ENCODE measurements at places on chromosomes 3 and 15.

- DNase-seq = no peak
These were observed 105.4 kb downstream of the ZIC1 start for GRCh38 chr3:147514366-147515160.

DNA sequence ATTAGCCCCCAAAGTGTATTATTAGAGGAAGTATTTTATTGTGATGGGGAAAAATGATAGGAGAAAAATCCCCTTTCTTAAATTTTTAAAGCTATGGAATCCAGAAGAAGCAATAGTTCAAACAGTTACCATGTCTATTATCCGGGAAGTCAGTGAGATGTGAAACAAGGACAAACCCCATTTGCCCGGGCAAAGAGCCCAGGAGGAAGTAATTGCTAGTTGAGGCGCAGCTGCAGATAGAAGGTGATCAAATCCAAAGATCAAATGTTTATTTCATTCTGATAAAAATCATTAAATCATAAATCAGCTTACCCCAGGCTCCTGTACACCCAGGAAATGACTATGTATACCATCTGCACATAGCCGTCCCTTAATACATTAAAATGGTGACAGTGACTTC, 204.0 kb upstream of the CRBN start:
- DNase-seq = no peak

DNA sequence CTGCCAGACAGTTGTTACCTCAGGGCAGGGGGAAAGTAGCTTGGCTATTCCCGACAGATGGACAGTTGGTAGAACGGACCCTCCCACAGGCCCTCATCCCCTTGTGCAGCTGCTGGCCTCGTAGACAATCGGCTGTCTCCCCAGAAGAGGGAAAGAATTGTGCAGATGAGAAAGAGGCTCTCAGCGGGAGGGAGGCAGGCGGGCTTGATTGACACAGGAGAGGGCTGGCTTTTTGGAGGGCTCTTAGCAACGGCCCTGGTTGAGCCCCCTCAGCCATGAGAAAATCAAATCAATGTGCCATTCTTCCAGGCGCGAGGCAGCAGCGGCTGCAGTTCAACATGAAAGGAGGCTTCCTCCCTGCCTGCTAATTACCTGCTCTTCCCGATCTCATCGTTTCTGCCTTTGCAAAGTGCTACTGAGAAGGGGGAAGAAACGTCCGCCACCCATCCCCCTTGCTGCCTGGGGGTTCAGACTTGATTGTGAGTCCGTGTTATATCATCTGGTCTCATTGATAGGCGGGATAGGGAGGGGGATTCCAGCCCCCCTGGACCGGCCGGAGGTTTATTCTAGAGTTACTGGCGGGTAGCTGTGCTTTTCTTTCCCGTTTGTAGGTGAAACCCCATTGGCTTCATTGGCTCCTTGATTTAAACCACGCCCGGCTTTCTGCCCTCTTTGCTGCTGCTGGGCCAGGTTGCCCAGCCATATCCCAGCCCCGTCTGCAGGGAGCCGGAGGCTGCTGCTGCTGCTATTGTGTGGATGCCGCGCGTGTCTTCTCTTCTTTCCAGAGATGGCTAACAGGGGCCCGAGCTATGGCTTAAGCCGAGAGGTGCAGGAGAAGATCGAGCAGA, at the start of gene TAGLN3:
Gene TAGLN3 (plus strand): TSS at position 287 of the 848 bp plus-strand sequence. CDS start 501 bp downstream, at position 788.
- DNase-seq = peak; percentile 29

DNA sequence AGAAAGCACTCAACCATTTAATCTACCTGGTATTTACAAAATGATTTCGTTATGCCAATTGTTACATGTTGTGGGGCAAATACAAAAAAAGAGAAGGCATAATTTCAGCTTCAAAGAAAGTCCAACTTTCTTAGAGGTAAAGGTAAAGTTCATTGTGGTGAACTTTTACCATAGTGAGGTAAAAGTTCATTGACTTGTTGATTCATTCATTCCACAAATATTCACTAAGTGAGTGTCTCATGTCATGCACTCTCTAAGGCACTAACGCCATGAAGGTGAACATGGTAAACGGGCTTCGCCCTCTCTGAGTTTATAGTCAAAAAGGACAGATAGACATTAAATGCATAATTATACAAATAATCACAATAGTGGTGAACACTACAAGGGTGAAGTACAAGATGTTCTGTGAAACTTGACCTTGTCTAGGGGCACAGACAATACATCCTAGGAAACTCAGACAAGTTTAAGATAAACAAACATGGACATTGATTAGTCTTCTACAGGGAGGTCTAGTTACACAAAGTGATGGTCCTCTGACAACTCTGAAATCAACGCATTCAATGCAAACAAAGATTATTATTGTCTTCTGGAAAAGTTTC, 378.6 kb downstream of the MAGI1 start:
- DNase-seq = no peak

DNA sequence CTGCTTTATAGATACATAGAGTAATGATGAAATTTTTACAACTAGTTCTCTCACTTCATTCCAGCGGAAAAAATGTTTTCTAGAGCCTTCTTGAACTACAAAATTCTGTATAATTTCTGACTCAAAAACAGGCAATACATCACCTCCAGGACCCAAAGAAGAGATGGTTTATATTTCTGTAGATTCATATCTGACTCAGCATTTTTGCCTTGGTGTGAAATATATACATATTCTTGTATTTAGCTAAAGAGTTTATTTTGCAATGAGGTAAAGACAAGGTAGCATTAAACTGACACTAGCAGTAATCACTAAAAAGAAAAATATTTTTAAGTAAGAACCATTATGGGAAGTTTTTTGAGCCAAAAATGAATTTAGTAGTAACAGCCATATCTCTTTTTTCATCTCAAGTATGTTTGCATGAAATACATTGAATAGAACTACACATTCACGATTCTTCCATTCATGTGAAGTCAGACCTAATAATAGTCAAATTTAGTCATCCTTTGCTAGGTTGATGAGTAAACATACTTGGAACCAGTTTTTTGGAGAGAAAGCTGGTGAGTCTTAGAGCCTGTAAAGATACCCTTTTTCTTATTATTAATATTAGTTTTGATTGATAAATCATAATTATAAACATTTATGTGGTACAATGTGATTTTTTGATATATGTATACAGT, 31.6 kb downstream of the COL8A1 start:
- no peak for DNase-seq

DNA sequence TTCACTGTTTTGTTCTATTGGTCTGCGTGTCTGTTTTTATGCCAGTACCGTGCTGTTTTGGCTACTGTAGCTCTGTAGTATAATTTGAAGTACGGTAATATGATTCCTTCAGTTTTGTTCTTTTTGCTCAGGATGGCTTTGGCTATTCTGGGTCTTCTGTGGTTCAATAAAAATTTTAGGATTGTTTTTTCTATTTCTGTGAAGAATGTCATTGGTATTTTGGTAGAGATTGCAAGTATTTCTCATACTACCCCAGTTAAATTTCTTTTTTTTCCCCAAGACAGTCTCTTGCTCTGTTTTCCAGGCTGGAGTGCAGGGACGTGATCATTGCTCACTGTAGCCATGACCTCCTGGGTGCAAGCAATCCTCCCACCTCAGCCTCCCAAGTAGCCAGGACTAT, 53.4 kb downstream of the STARD9 start:
- no peak for DNase-seq

DNA sequence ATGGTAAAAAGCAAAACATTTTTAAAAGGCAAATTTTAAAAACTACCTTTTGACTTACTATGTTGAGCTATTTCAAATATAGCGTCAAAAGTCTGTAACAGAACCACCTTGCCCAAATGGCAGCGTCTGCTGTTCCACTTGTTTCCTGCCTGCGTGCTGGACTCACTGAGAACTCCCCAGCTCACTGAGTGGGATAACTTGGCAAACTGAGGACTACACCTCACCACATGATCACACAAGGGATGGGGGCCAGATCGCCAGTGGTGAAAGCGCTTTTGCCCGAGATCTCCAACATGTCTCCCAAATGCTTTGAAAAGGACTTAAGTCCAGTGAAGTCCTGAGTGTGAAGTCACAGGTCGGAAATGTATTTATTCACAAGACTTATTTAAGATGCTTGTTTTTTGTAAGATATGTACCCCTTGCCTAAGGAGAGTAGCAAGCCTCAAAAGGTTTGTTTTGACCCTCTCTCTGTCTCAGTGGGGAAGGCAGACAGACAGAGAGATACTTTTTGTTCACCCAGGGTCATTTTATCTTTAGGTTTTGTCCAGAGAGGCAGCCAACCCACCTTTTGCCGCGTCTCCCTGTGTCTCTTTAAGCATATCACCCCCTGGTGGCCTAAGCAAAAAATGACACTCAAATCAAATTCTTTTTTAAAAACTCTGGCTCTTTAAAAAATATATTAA, 192.6 kb downstream of the PDZRN3 start:
- DNase-seq = peak; percentile 77
